Type B pancreatic cell (in vitro differentiated cells): ENCODE measurements at places on chromosomes 16 and 17. TPM values are rescaled to one million over a fixed set of nuclear protein-coding genes. Genes with fewer than 3 reads are reported as not detected.

DNA sequence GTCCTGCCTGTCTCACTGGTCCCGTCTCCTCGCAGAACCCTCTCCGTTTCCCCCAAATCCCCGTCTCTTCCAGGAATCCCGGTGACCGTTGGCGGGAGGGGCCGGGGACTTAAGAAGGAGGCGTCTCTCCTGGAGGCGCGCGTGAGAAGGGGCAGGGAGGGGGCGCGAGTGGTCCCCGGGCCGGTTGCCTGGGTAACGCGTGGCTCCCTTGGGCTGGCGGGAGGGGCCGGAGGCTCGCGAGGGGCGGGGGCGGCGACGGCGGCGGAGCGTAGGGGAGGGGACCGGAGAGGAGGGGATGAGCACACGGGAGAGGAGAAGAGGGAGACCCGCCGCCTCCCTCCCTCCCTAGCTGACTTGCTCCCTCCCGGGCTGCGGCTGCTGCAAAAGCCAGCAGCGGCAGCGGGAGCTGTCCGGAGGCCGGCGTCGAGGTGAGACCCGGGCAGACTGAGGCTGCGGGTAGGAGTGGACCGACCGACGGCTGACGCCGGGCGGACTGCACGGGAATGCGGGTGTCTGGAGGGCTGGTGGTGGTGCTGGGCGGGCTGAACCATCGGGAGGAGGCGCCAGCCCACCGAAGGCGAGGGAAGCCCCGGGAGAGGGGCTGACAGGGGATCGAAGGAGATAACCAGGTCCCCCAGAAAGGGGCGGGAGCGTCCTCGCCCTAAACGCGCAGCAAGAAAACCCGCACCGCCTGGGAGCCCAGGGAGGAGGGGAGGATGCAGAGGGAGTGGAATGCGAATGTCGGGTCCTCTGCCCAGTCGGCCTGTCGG lies at the start of gene PRRT2:
Gene PRRT2 (plus strand): TSS at position 298 of the 770 bp plus-strand sequence. CDS start 862 bp downstream, outside the sequence.
- no peak for DNase-seq

DNA sequence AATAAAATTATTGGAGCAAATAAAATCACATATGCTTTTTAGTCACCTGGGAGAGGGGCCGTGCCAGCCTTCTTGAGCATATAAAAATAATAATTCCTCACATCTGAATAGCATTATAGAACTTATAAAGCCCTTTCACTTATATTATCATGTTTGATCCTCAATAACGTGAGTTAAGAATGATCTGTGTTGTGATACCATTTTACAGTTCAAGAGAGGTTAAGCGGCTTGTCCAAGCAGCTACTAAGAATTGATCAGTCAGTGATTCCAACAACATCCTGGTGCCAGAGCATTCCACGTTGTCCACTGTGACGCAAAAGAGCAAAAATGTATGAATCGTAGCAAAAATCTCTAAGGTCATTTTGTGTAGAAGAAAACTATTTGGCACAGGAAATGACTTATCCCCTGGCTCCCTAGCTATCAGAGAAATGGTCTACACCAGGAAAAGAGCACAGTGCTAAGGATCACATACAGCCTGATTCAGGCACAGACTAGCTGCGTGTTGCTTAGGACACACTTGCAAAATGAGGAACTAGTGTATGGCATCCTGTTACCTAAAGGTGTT lies 33.0 kb downstream of the ANKFN1 start:
- no peak for DNase-seq

GRCh38 chr17:9788601-9789000 lies 2.8 kb downstream of the DHRS7C start:
- DNase-seq, result no peak

DNA sequence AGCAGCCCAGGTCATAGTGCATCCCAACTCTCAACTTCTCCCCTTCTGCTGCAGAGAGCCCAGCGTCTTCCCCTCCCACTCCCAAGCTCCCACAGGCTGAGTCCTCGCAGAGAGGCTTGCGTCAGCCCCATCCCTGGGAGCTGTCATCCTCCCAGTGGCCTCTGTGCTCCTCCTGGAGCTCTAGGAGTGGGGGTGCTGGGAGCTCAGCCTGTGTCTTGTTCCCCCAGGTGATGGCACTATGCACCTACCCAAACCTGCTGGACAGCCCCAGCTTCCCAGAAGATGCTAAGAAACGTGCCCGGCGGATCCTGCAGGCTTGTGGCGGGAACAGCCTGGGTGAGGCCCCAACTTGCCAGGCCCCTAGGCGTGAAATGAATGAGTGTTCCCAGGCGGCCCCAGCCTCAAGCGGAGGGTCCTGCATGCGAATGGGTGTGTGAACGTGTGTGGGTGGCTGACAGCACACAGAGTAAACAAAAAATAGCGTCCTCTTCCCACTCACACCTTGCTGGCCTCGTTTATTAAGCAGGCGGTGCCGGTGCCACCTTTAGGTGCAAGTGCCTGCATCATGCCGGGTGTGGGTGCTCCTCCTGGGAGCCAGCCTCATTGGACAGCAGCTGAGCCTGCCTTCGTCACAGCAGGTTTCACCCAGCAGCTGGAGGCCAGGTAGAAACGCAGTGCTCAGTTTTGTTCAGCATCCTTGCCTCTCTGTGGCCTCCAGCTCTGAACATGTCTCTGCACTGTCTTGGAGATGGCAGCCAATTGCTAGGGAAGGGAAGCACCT lies 16.5 kb downstream of the GPT2 start:
- DNase-seq, result no peak

- DNase-seq, result no peak
Measured at GRCh38 chr17:61157246-61157886, 242.3 kb upstream of the TBX2 start.

Gene STH
- total RNA-seq, result not detected in 2 replicates

Gene PRCD
- total RNA-seq, result 0.33 and 3.3 TPM in 2 replicates

Gene TP53TG3D
- total RNA-seq, result not detected in 2 replicates

Gene CARD14
- 1.9 and 6.7 TPM in 2 replicates for total RNA-seq
